ENCODE measurements at places on chromosomes 3 and 15.
A peak's percentile ranks its signal among the peaks of the same experiment; 100 is the strongest.

- no peak for DNase-seq
Measured at GRCh38 chr3:147341727-147342126, 64.6 kb downstream of the ZIC4 start.

- no peak for DNase-seq
Measured at GRCh38 chr3:36942638-36943248, 2.1 kb downstream of the TRANK1 start.

- DNase-seq, result no peak
Measured at GRCh38 chr3:13072239-13072599, 1.0 kb downstream of the IQSEC1 start.

GRCh38 chr15:99703603-99704443, 29.4 kb downstream of the LYSMD4 start:
- DNase-seq, result peak; percentile 81

DNA sequence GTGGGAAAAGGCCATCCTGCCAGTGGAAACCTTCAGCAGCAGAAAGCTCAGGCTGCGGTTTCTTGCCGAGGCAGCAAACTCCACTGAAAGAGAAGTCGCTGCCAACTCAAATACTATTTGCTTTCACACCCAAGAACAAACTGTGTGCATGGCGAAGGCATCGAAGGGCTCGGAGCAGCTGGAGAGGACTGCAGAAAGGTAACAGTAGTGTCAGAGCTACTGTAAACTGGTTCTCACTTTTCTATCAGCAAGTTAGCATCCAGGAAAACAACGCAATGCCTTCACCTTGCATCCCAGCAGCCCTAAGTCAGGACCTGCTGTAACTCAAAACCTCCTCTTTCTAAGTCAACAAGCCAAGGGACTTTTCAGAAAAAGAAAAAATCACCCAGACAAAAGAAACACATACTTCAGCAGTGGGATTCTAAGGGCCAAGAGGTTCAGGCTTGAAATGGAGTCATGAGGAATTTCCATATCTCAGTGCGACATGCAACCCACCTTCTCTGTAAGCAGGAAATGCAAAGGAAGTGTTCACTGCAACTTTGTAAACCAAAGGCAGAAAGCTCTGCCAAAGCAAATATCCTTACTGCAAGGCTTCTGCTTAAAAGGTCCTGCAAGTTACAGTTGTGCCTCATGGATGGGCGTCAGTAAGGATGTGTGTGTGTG, 193.5 kb downstream of the FOXP1 start:
- DNase-seq, result no peak

DNA sequence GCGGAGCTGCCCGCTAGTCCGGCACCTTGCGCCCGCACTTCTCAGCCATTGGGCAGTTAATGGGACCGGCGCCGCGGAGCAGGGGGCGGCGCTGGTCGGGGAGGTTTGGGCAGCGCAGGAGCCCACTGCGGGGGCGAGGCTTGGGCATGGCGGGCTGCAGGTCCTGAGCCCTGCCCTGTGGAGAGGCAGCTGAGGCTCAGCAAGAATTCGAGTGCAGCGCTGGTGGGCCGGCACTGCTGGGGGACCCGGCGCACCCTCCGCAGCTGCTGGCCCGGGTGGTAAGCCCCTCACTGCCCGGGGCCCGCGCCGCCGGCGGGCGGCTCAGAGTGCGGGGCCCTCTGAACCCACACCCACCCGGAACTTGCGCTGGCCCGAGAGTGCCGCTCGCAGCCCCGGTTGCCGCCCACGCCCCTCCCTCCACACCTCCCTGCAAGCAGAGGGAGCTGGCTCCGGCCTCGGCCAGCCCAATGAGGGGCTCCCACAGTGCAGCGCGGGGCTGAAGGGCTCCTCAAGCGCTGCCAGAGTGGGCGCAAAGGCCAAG, 835.0 kb downstream of the TBL1XR1 start:
- DNase-seq, result no peak

GRCh38 chr3:14853271-14853951, 34.6 kb downstream of the FGD5 start:
- no peak for DNase-seq

DNA sequence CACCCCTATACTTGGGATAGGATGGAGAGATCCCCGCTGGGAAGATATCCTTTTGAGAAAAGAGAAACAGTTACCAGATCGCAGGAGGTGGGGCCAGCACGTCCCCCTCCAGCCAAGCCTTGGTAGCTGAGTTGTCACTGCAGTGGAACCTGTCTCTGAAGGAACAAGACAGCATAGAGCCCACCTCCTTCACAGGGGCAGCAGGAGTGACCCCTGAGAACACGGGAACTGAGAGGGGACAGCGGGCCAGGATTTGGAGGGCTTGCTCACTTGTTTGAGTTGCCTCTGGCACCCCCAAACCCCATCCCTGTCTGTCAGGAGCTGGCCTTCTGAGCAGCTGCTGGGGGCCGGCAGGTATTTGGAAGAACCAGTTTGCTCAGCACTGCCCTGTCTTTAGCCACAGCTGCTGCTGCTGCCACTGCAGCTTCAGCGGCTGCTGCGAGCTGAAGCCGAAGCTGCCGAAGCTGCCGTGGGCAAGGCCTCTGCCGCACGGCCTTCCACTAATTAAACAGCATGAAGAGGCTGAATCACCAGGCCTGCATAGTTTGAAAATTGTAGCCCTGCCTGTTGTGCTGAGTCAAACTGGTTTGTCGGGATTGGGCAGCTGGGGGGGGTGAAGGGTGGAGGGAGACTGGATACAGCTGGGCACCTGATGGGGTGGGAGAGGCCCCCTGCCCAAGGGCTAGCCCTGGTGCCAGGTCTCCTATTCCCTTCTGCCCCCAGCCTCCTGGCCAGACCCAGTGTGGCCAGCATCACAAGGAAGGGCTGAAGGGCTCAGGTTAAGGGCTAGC, 4.0 kb downstream of the EPHB3 start:
- peak; percentile 49 for DNase-seq

DNA sequence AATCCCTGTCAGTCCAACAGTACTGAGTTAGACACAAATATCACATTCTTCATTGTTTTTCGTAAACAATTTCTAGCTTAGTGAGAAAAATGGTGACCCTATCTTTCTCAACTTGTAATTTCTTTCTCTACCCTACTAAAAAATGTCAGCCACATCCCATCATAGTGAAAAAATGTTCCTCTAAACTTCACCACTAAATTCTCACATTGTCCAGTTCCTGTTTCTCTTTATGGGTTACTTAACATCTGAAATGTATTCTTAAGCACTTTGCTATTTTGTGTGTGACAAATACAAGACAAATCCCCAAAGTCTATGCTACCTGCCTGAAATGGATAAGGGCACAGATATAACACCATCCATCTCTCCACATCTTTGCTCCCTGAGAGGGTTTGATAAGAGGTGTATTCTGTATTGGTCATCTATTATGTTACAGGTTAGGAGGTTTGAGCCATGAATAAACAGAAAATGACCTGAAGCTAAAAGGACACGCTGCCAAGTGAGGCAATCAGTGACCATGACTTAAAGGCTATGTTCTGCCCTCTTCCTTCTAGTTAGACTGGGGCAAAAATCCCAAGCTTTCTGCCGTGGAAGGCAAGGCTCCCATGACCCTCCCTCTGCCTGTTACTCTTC, 118.2 kb downstream of the GADL1 start:
- DNase-seq, result no peak

DNA sequence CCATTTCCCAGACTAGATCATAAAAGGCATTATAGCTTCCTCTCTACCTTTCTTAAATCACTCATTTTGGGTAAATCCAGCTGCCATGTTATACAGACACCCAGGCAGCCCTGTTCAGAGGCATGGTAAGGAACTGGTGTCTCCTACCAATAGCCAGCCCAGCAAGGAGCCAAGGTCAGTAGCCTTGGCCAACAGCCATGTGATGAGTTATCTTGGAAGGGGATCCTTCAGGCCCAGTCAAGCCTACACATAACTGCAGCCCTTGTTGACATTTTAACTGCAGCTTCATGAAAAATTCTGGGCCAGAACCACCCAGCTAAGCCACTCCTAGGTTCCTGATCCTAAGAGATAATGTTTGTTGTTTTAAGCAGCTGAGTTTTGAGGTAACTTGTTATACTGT, 29.0 kb upstream of the ZMAT3 start:
- DNase-seq, result no peak

DNA sequence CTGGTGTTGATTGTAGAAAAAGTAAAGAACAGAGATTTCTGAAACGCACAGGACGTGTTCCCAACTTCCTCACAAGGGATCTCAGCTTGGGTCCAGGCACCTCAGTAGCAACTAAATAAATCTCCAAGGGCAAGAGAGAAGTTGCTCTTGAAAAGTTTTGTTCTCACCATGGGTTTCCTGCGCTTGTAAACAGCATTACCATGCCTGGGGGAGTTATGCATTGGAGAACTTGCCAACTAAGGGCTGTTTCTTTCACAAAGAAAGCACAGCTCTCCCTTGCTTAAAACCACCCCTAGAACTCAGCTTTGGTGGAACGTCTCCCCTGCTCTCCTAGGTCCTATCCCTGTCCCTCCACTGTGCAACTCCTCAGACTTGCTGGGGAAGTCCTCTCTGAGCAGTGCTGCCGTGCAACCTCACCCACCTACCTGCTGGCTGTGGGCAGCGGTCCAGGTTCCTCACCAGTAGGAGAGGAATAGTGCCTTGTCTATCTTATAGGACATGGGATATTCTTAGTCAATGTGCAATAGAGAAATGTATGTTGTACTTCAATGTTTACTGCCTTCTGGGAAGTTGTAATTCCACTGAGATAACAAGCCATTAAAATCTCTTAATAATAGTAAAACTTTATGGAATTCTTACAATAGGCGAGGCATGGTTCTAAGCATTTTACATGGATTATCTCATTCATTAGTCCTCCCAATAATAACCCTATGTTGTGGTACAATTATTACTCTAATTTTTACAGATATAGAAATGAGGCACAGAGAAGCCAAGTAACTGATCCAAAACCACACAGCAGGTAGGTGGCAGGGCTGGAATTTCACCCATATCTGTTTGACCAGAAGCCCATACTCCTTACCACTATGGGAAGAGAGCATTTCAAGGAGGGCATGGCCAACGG, 51.5 kb downstream of the UMPS start:
- DNase-seq, result no peak

- no peak for DNase-seq
Measured at GRCh38 chr3:12902181-12902999, 61.0 kb upstream of the RPL32 start.

DNA sequence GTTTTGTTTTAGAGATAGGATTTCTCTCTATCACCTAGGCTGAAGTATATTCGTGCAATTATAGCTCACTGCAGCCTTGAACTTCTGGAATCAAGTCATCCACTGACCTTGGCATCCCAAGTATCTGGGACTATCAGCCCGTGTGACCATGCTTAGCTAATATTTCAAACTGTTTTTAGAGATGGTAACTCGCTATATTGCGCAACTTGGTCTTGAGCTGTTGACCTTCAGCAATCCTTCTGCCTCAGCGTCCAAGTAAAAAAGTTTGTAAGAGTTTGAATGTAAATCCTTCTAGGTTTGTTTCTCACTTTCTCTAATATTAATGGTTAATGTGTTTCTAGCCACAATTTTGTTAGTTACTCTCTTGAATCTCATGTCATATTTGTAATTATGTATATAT, 1243.5 kb upstream of the CADM2 start:
- DNase-seq, result no peak

- DNase-seq, result no peak
Measured at GRCh38 chr15:35505141-35505540, 40.8 kb downstream of the DPH6 start.

- DNase-seq, result no peak
Measured at GRCh38 chr3:142056656-142057330, 92.6 kb downstream of the TFDP2 start.

DNA sequence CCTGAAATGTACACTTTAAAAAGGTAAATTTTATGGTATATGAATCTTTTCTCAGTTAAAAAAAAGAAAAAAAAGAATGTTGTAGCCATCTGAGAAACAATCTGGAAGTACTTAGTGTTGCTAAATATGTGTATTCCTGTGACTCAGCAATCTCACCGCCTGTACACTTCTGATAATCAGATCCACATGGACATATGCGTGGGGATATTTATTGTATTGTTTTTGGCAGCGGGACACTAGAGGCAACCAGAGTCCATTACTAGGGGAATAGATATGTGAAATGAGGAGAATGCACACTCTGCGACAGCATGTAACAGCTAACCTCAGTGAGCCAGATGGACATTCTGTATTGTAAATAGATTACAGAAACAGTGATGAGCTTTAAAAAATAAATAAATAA, 65.4 kb downstream of the AQP9 start:
- peak; percentile 100 for DNase-seq

DNA sequence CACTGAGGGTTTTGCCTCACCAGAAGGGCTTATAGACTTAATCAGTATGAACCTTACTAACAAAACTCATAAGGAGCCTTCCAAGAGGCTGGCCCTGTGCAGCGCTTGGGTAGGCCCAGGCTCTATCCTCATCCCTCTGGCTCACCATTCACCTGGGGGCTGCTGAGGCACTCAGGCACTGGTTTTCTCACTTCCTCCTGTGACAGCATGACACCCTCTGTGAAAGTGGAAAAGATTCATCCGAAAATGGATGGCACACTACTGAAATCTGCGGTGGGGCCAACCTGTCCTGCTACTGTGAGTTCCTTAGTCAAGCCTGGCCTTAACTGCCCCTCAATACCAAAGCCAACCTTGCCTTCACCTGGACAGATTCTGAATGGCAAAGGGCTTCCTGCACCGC, 41.3 kb downstream of the PSMD6 start:
- DNase-seq, result no peak

GRCh38 chr15:58587486-58587885, 155.7 kb downstream of the LIPC start:
- no peak for DNase-seq

DNA sequence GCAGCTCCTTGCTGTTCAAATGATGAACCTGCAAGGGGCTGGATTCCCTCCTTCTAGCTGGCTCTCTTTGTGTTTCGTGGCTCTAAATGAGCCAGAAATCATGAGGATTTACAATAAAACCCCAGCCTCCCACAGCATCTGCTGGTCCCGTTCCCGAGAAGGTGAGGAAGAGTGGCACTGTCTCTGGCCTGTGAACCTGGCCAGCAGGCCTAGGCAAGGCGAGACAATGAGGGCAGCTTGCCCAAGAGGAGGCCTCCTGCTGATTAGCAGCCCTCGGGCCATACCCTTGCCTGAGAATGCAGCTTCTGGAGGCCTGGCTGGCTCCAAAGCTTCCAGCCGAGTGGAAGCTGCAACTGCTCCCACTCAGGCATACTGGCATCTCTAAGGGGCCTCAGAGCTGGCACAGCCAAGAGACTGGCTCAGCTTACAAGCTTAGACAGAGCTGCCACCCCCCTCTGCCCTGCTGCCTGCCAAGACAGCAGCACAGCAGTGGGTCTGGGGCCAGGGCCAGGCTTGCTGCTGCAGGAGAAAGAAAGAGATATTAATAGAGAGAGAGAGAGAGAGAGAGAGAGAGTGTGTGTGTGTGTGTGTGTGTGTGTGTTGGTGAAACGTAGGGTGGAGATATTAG, 76.5 kb downstream of the HMG20A start:
- DNase-seq, result no peak

GRCh38 chr3:71045917-71046282, 537.6 kb downstream of the FOXP1 start:
- no peak for DNase-seq

GRCh38 chr3:195881276-195881988, 26.9 kb downstream of the TNK2 start:
- no peak for DNase-seq

GRCh38 chr15:37094915-37095711, 5.2 kb downstream of the MEIS2 start:
- DNase-seq, result no peak

- no peak for DNase-seq
Measured at GRCh38 chr3:169579116-169579710, 84.3 kb downstream of the MECOM start.

- DNase-seq, result no peak
Measured at GRCh38 chr3:25471081-25471768, 43.2 kb downstream of the RARB start.

- DNase-seq, result no peak
Measured at GRCh38 chr3:42099020-42099765, 8.0 kb downstream of the TRAK1 start.

- no peak for DNase-seq
Measured at GRCh38 chr15:64634576-64635498, 140.6 kb downstream of the RBPMS2 start.
